Chondrocyte (in vitro differentiated cells): ENCODE measurements at places on chromosomes 2 and 18. TPM values are rescaled to one million over a fixed set of nuclear protein-coding genes. Genes with fewer than 3 reads are reported as not detected.

Gene HOXD4
- not detected in 3 replicates for total RNA-seq

Gene FIGN
- 11.8 to 23.4 TPM (median 12.1 TPM) in 3 replicates for total RNA-seq

Gene SMAD7
- 61.2 to 99.9 TPM (median 70.1 TPM) in 3 replicates for total RNA-seq

Gene VAMP5
- total RNA-seq: 1.8 to 2.4 TPM in 2 of 3 replicates, not detected in the other

Gene TM4SF20
- total RNA-seq: not detected in 3 replicates

Gene VWA3B
- not detected in 3 replicates for total RNA-seq

Gene CMPK2
- total RNA-seq: 0.90 to 1.3 TPM (median 0.95 TPM) in 3 replicates

Gene REG1B
- total RNA-seq: not detected in 3 replicates

Gene DES
- total RNA-seq: 0.70 to 19.8 TPM (median 15.5 TPM) in 3 replicates

Gene PDE11A
- 2.1 to 6.8 TPM (median 2.4 TPM) in 3 replicates for total RNA-seq

Gene SLC9A4
- not detected in 3 replicates for total RNA-seq
